ENCODE measurements at places on chromosomes 1 and 21.
A peak's percentile ranks its signal among the peaks of the same experiment; 100 is the strongest.

DNA sequence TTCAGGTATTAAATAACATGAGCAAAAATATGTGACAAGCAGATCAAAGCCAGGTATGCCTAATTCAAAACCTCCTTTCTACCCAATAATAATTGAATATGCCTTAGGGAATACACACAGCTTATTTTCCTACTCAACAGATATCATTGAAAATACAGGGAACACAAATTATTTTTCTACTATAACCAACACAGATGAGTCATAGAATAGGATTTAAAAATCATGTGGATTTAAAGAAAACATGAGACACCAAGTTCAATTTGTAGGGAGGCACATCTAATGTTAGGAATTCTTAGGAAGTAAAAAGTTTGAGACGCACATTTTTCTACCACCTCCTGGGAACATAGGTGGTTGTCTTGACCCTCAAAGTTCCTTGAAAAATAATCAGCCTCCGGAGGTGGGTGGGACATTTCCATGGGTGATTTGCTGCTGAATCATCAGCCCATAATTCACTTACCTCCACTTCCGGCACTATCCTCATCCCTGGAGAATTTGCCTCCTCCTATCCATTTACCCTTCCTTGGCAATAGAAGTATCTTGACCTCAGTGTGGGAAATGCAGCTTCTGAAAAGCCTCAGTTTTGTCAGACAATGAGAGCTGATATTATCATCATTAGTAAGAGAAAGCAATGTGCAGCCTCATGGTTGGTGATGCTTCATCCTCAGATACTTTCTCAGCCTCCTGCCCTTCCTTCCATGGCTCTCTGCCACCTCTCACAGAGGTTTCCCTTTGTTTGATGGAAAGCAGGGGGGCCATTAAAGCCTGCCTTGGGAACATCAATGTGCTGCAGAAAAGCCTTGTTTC lies 33.5 kb upstream of the RGS4 start:
- DNase-seq, result no peak

GRCh38 chr1:1221887-1222574 lies 8.1 kb upstream of the TNFRSF4 start:
- no peak for DNase-seq

GRCh38 chr1:226565476-226565875 lies 16.9 kb downstream of the STUM start:
- DNase-seq, result no peak

- no peak for DNase-seq
Observed at GRCh38 chr1:70818401-70818800, 229.2 kb downstream of the PTGER3 start.

- no peak for DNase-seq
Observed at GRCh38 chr1:225863167-225863566, 19.0 kb downstream of the TMEM63A start.

GRCh38 chr1:226948996-226949395 lies 8.9 kb downstream of the COQ8A start:
- no peak for DNase-seq

GRCh38 chr1:162530307-162530987 lies 31.1 kb upstream of the UAP1 start:
- no peak for DNase-seq

GRCh38 chr21:41361786-41362604 lies at the start of gene MX2:
Gene MX2 (plus strand): TSS chr21:41362027. CDS start chr21:41376907, 14,880 bp downstream.
- DNase-seq, result peak; percentile 55
